Neural crest cell (in vitro differentiated cells): ENCODE measurements at places on chromosomes 16 and 17.

DNA sequence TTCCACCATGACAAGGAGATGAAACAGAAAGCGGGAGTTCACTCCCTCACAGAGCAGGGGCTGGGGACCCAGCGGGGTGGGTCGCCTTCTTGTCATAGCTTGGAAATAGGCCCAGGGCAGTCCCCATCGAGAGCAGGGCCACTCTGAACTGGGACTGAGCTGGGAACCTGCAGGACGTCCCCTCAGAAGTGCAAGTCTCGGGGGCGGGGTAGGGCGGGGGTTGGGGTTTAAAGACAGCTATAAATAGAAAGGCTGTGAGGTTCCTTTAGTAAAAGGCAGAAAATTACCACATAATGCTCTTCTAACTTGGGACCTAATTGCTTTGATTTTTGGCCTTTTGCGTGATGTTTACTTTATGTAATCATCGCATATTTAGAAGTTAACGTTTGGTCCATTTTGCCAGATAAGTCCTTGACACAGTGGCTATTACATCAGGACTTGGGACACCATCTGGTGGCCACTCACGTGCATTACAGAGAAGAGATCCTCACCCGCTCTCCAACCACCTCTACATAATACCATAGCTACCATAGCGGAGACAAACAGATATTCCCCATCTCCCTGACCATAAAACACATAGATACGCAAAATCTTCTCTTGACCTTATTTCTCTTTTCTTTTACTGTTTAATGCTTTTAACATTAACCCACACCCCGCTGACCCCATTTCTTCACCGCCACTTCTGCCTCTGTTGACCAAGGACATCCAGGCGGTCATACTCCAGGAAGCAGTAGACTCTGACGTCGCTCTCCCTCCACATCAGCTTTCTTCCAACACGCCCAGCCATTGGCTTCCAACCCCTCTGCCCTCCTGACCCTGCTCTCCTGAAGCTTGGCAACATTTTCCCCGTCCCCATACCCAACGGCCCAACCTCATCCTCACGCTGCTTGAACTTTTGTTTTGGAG, 27.5 kb upstream of the PIK3R6 start:
- no peak overlapping the region for H3K27ac ChIP-seq
- peaks cover 6% of the 10 kb centered on the region for H3K4me1 ChIP-seq
- peaks cover 3% of the 10 kb centered on the region for H3K27me3 ChIP-seq

DNA sequence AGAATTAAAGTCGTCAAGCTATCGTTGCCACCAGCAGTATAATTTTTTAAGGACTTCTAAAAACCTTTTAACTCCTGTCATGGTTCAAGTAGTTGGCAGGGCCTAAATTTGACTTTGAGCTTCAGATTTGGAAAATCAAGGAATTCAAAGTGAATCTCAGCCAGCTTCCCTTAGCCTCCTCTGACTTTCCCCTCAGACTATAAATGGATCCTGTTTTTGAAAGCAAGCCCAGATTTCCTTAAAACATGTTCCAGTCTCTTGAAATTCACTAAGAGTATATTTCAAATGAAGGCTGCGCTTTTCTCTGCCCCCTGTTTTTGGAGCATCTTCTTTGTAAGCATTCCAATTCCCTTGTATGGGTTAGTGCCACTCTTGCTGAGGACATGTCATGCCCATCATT, 101.8 kb upstream of the CDH8 start:
- H3K36me3 ChIP-seq: peaks cover 3% of the 10 kb centered on the region
- H3K4me1 ChIP-seq: no peaks in the 10 kb centered on the region
- no peak overlapping the region for H3K27ac ChIP-seq
- H3K4me3 ChIP-seq: no peak overlapping the region

GRCh38 chr16:81545470-81546250, 101.1 kb downstream of the CMIP start:
- H3K27ac ChIP-seq: no peak overlapping the region
- no peaks in the 10 kb centered on the region for H3K36me3 ChIP-seq
- peaks cover 46% of the 10 kb centered on the region for H3K4me1 ChIP-seq
- H3K27me3 ChIP-seq: no peaks in the 10 kb centered on the region
- H3K4me3 ChIP-seq: no peak overlapping the region

DNA sequence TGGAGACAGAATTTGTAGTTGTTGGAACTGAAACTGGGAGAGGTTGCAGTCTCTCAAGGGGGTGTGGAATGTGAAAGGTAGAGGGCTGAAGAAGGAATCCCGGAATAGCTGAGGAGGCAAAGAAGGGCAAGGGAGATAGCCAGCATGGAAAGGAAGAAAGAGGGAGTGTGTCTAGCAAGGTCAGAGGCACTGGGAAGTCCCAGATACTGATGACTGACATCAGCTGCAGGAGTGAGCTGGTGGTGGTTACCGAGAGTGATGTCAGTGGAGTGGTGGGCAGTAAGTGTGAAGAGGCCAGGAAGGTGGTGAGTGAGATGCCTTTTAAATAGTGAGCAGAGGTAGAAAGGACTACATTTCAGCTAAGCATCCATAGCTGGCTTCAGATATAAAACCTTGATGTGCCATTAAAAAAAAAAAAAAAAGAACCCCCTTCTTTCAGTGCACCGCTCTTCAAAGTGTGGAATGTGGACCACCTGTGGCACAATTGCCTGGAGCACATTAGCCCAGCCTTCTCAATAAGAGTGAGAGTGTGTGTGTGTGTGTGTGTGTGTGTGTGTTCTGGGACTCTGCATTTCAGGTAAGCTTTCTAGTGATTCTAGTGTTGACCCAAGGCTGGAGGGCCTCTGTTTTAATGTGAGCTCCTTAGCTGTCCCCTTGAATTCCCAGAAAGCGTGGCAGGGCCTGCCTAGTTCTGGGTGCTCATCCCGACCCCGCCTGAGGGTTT, 8.5 kb downstream of the PRMT7 start:
- DNase-seq: no peak
- H3K36me3 ChIP-seq: peaks cover 9% of the 10 kb centered on the region
- H3K27me3 ChIP-seq: no peaks in the 10 kb centered on the region
- H3K4me3 ChIP-seq: no peak overlapping the region
- no peaks in the 10 kb centered on the region for H3K4me1 ChIP-seq
- H3K27ac ChIP-seq: no peak overlapping the region

DNA sequence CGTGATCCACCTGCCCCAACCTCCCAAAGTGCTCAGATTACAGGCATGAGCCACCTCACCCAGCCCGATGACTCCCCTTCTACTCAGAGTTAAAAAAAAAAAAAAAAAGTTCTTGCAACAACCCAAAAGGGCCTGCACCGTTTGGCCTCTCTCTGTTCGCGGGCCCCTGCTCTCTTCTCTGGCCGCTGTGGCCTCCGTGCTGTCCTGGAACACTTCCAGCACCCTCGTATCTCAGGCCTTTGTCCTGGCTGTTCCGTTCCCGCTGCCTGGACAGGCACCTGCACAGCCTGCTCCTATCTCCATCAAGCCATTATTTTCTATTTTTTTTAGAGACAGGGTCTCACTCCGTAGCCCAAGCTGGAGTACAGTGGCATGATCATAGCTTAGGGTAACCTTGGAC, 10.8 kb downstream of the MYO1C start:
- H3K27me3 ChIP-seq: no peaks in the 10 kb centered on the region
- H3K4me3 ChIP-seq: no peak overlapping the region
- no peaks in the 10 kb centered on the region for H3K36me3 ChIP-seq
- DNase-seq: no peak
- peaks cover 7% of the 10 kb centered on the region for H3K4me1 ChIP-seq

DNA sequence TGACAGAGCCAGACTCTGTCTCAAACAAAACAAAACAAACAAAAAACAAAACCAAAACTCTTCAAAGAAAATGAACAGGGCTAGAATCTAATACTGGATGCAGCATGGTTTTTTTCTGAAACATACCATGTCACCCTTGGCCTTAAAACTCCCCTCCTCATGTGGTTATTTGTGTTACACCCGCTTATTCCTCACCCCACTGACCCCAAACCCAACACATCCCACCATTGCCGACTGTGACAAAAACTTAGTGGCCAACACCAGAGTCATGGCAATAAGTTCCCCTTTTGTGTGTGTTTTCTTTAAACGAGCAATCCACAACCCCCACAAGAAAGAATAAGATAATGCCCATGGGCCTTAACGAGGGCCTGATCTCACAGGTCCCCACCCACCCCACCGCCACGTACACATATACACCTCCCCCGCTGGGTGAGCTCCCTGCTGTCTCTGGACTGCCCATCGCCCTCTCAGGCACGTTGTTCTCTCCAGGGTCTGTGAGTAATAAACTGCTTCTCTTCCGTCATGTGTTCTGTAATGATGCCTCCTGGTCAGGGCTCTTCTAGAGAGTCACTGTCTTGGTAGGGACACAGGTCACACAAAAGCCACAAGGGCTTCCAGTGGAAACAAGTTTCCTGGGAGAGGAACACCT, 16.8 kb upstream of the ENGASE start:
- H3K27me3 ChIP-seq: no peaks in the 10 kb centered on the region
- no peaks in the 10 kb centered on the region for H3K4me1 ChIP-seq
- no peak overlapping the region for H3K4me3 ChIP-seq
- no peak for DNase-seq
- H3K36me3 ChIP-seq: no peaks in the 10 kb centered on the region

- no peak overlapping the region for H3K4me3 ChIP-seq
- no peaks in the 10 kb centered on the region for H3K36me3 ChIP-seq
- peaks cover 15% of the 10 kb centered on the region for H3K4me1 ChIP-seq
- no peak for DNase-seq
These were observed 4.8 kb downstream of the LGALS3BP start for GRCh38 chr17:78974635-78975591.

DNA sequence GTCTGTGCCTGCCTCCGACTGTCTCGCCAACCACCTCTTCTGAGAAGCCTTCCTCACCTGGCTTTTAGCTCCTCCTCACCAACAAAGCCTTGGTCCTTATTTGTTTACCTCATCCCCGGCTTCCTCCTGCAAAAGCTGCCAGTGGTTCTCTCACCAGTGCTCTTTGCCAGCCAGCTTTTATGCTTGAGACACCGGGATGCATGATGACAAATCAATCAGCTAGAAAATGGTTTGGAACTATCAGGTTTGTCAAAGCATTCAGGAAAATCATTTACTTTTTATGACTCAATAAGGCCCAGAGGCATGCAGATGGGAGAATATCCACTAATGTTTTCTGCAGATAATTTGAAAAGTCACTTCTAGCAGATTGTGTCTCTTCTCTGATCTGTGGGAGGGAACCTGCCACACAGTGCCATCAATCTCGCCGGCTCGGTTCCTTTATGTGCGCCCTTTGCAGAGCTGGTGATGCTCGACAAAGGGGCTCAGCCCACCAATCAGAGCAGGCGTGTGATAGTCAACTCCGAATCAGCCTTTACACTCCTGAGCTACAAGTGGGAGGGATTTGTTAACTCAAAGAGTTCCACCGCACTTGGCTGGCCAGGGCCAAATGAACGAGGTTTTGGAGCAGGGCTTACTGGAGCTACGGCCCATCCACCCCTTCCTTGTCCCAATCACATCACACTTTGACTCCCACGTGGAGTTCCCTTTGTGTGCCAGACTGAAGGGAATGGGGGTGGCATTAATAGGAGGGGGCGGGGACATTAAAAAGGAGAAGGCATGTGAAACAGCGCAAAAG, 85.8 kb downstream of the MRC2 start:
- peak; percentile 39 for DNase-seq
- no peaks in the 10 kb centered on the region for H3K27me3 ChIP-seq
- peak overlapping the region; percentile 55 for H3K4me3 ChIP-seq
- H3K27ac ChIP-seq: peak overlapping the region; percentile 89
- peaks cover 32% of the 10 kb centered on the region for H3K4me1 ChIP-seq

GRCh38 chr16:78150233-78150632, 50.8 kb downstream of the WWOX start:
- H3K4me3 ChIP-seq: no peak overlapping the region
- no peaks in the 10 kb centered on the region for H3K4me1 ChIP-seq

- H3K36me3 ChIP-seq: no peaks in the 10 kb centered on the region
- DNase-seq: peak; percentile 25
- H3K4me1 ChIP-seq: peaks cover 18% of the 10 kb centered on the region
- peak overlapping the region; percentile 97 for H3K27ac ChIP-seq
- peak overlapping the region; percentile 35 for H3K4me3 ChIP-seq
These were observed 115.6 kb upstream of the CDH5 start for GRCh38 chr16:66250686-66251431.

GRCh38 chr16:24988593-24989338, 26.4 kb downstream of the ARHGAP17 start:
- DNase-seq: no peak
- H3K36me3 ChIP-seq: peaks cover under 1% of the 10 kb centered on the region
- no peak overlapping the region for H3K4me3 ChIP-seq
- peaks cover 51% of the 10 kb centered on the region for H3K4me1 ChIP-seq
- peak overlapping the region; percentile 14 for H3K27ac ChIP-seq

DNA sequence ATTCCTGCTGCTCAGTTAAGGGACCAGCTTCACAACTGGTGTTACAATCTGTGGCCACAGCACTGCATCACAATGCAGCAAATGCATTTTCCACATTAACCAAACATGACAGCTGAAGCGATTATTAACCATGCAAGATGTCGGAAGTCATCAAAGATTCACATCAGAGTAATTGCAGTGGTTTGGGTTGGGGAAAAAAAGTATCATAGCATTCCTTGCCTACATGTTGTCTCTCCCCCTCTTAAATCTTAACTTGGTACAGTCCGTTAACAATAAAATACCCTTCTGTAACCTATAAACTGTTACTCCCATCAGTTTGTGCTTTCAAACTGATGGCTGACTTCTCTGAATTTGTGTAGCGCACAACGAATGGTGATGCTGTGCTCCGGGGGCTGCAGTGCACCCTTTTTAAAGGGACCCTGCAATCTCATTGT, 51.6 kb downstream of the NUP93 start:
- H3K4me1 ChIP-seq: peaks cover 32% of the 10 kb centered on the region
- peak overlapping the region; percentile 63 for H3K27ac ChIP-seq
- DNase-seq: no peak
- no peaks in the 10 kb centered on the region for H3K27me3 ChIP-seq

GRCh38 chr16:13781575-13782338, 138.2 kb upstream of the ERCC4 start:
- no peak overlapping the region for H3K27ac ChIP-seq
- no peaks in the 10 kb centered on the region for H3K4me1 ChIP-seq
- peaks cover 2% of the 10 kb centered on the region for H3K36me3 ChIP-seq
- DNase-seq: no peak

- H3K27me3 ChIP-seq: peaks cover 26% of the 10 kb centered on the region
- no peak for DNase-seq
- H3K27ac ChIP-seq: no peak overlapping the region
- H3K4me1 ChIP-seq: peaks cover 28% of the 10 kb centered on the region
These were observed 3.4 kb downstream of the CMTM4 start for GRCh38 chr16:66693149-66693548.

- H3K36me3 ChIP-seq: no peaks in the 10 kb centered on the region
- no peak overlapping the region for H3K4me3 ChIP-seq
- no peak for DNase-seq
- no peaks in the 10 kb centered on the region for H3K27me3 ChIP-seq
- H3K4me1 ChIP-seq: peaks cover 14% of the 10 kb centered on the region
These were observed 257.6 kb downstream of the FOXL1 start for GRCh38 chr16:86835982-86836381.

- peaks cover 41% of the 10 kb centered on the region for H3K4me1 ChIP-seq
- no peak overlapping the region for H3K4me3 ChIP-seq
- H3K27ac ChIP-seq: peak overlapping the region; percentile 75
These were observed 249.7 kb upstream of the TBX2 start for GRCh38 chr17:61149862-61150362.

DNA sequence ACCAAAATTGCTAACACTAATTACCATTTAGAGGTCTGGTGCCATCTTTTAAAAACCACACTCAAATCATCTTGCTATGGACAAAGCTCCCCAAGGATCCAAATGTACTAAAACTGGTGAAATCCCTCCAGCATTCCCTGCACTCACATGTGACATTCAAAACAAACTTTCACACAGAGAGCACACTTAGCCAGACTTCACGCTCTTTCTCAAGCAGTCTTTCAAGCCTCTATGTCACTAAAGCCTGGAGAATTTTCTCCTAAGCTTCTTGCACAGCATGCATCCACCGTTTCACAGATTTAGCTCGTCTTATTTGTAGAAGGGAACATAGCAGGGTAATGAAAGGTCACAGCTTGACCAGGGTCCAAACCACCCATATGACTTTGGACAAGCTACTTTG, 19.3 kb downstream of the CMTM3 start:
- H3K4me1 ChIP-seq: peaks cover 3% of the 10 kb centered on the region
- H3K4me3 ChIP-seq: no peak overlapping the region
- no peaks in the 10 kb centered on the region for H3K36me3 ChIP-seq
- H3K27ac ChIP-seq: no peak overlapping the region
- H3K27me3 ChIP-seq: no peaks in the 10 kb centered on the region
